ENCODE measurements at places on chromosomes 12 and 14. TPM values are rescaled to one million over a fixed set of nuclear protein-coding genes. Genes with fewer than 3 reads are reported as not detected.

The PPM1H gene
- total RNA-seq: not detected

The C12orf56 gene
- total RNA-seq: not detected

The RNF10 gene
- total RNA-seq: 164 TPM

The KRT82 gene
- total RNA-seq: not detected

GRCh38 chr12:31002999-31003398, 70.7 kb upstream of the DDX11 start:
- no peaks in the 10 kb centered on the region for H3K36me3 ChIP-seq
- no peaks in the 10 kb centered on the region for H3K27me3 ChIP-seq
- no peak for DNase-seq
- H3K4me3 ChIP-seq: no peak overlapping the region
- no peak overlapping the region for H3K27ac ChIP-seq
- H3K4me1 ChIP-seq: no peaks in the 10 kb centered on the region

- no peaks in the 10 kb centered on the region for H3K36me3 ChIP-seq
- DNase-seq: no peak
- no peak overlapping the region for H3K4me3 ChIP-seq
- no peaks in the 10 kb centered on the region for H3K4me1 ChIP-seq
- H3K27me3 ChIP-seq: no peaks in the 10 kb centered on the region
- H3K27ac ChIP-seq: no peak overlapping the region
These were observed 9.2 kb upstream of the RAD52 start for GRCh38 chr12:958588-959123.

- no peaks in the 10 kb centered on the region for H3K4me1 ChIP-seq
- H3K27me3 ChIP-seq: peaks cover 7% of the 10 kb centered on the region
- H3K4me3 ChIP-seq: no peak overlapping the region
- H3K27ac ChIP-seq: no peak overlapping the region
These were observed 14.4 kb upstream of the VRTN start for GRCh38 chr14:74333909-74334308.

DNA sequence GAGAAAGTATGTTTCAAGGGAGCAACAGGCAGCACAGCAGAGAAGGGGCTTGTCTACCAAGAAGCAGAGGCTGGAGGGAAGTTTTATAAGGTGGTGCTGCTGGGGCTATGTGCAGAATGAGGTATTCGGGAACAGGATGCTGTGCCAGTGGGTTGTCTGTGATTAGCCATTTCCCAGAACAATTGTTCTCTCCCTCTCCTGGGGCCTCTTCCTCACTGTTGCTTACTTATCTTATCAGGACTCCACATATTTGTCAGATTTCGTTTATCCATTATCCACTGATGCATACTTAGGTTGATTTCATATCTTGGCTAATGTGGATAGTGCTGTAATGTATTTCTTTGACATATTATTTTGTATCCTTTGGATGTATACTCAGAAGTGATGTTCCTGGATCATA, 195.1 kb upstream of the RTL1 start:
- no peaks in the 10 kb centered on the region for H3K36me3 ChIP-seq
- H3K4me1 ChIP-seq: no peaks in the 10 kb centered on the region
- H3K27ac ChIP-seq: no peak overlapping the region
- H3K4me3 ChIP-seq: no peak overlapping the region
- no peak for DNase-seq
- peaks cover 27% of the 10 kb centered on the region for H3K27me3 ChIP-seq
